ENCODE measurements at places on chromosomes 6 and 20.

DNA sequence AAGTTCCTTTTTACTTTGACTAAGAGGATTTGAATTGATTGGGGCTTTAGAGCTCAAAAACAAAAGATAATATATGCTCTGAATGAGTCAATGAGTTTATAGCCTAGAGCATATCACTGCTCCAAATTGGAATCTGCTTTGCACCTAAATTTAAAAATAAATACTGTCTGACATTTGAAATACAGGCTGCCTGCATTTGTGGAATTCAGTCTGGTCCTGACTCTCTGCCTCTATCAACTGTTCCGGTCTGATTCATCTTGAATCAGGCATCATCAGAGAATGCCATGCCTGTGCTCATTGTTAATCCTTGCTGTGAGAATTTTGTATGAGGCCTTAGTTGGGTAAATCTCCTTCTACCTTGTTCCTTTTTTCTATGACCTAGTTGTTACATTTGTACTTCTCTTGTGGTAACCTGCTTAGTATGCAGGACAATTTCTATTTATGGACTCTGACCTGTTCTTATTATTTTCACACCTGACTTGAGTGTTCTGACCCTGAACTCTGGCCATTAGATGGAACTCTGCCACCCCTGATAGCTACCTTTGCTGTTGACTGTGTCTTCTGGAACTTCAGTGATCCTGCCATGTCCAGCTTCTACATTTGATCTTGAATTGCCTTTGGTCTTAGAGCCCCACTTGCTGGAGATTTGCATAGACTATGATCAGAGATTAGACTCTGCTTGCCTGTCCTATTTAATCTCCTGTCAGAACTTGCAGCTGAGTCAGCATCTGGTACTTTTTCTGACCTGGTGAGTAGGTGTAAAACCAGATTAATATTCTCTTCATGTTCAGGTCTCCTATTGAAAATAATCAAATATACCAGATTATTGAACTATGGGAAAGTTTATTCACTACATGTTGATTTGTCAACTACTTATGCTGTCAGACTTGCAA lies 442.7 kb upstream of the HS3ST5 start:
- no peak for DNase-seq

DNA sequence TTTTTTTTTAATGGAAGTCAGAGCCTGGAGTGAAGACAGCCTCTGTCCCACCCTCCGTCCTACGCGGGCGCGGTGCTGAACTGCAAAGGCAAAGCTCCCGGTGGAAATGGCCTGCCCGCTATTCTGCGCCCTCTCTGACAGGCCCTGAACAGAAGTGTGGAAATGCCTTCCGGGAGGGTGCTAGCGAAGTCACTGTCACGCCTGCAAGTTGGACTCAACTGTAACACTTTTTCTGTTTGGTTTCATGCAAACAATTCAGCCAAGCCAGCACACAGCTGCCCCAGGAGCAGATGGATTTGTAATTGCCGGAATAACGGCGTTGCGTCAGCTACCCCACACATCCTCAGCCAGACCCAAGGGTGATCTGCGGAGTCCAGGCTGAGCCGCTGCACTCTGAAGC lies 107.6 kb downstream of the PSMB1 start:
- DNase-seq, result no peak

DNA sequence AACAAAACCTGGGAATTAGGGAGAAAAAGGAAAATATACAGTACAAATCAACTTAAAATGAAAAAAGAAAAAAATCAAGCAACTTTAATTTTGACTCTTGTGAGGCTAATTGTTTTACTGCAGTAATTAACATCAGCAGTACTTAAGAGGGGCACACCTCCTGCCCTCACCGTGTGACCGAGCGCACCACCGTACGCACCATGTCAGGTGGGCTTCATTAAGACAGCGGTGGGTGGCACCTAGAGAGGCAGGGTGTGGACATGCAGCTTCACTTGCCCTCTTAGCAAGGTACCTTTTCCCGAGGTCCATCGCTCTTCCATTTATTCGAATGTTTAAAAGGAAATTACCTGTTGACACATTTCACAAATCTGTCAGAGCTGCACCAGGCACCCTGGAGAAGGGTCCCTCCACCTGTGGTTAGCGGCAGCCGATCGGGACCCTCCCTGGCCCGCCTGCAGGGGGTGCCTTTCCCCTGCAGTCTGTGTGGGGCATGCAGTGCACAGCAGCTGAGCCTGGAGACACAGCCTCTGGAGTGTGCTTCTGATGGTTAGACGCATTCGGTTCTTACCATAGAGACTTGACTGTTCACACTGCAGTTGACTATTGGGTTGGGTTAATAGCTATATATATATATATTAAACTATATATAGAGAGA lies 184.1 kb downstream of the TMEM242 start:
- no peak for DNase-seq

- no peak for DNase-seq
These were observed 109.3 kb downstream of the WDR27 start for GRCh38 chr6:169592558-169592957.

DNA sequence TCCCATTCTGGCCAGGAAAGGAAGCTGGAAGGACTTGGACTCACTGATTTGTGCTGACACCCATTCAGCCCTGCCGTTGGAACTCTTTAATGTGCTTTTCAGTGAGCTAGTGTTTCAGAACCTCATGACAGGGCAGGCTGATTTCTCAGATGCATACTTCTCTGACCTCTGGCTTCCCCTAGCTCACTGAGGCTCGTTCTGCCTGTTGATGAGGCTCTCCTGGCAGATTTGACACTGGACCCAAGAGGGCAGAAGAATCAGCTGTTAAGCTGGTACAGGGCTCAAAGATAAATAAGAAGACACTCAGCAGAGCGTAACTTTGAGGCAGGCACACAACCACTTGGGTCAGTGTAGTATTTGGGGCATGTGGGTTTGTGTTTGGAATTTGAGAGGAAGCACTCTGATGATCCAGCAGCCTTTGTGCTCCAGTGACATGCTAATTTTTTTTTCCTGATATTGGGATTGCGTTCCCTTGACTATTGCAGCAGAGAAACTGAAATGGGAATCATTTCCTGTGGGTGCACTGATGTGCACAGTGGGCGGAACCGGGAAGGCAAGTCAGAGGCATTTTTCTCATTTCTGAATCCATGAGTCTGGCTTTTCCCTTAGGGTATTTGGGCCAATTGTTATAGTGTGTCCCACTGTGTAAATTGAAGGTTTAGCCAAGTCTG lies 80.2 kb downstream of the CARMIL1 start:
- DNase-seq, result no peak

GRCh38 chr6:98525860-98526259 lies 308.5 kb upstream of the POU3F2 start:
- DNase-seq, result no peak

DNA sequence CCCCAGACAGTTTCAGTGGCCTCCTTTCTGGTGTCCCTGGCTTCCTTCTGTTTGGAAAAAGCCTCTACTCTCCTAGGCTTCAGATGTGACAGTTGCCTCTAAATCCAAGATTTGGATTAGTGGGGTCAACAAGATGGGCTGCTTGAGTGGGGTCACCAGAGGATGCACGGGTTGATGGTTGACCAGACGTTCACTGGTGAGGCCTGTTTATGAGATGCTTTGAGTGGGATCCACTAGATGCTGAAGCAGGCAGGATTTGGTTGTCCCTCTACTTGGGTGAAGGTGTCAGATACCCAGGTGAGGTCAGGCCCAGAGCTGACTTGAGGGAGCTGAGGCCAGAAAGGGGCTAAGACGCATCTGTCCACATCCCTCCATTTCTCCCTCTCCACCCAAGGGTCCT lies 8.1 kb upstream of the DLGAP4 start:
- DNase-seq, result no peak

DNA sequence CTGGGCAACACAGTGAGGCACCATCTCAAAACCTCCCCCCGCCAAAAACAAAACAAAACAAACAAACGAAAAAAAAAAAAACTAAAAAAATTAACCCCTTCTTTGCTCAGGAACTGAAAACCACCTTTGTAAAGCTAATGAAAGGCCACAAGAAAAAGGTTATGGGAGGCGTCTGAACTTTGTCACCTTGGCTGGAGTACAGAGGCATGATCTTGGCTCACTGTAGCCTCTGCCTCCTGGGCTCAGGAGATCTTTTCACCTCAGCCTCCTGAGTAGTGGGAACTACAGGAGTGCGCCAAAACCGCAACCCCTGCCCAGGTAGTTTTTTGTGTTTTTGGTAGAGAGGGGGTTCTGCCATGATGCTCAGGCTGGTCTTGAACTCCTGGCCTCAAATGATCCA lies 337.9 kb downstream of the TBC1D32 start:
- DNase-seq, result no peak

DNA sequence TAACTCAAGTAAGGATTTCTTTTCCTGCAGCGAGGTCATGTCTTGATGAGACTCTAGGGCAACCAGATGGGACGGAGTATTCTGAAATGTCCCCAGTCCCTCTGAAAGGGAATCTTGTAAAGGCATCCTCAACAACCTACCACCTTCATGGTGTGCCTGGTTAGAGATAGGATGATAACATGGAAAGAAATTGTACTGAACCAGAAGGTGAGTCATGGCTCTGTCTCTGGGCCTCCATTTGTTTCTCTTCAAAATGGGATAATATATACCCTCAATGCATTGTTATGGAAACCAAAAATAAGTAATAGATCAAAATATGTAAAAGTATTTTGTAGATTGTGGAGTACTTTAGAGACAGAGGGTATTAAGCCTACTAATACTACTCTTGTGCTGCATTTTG lies 219.1 kb downstream of the ARID1B start:
- no peak for DNase-seq

GRCh38 chr20:62362991-62363919 lies 3.9 kb downstream of the LAMA5 start:
- no peak for DNase-seq

- no peak for DNase-seq
These were observed 6.0 kb downstream of the HLA-C start for GRCh38 chr6:31265926-31266325.

DNA sequence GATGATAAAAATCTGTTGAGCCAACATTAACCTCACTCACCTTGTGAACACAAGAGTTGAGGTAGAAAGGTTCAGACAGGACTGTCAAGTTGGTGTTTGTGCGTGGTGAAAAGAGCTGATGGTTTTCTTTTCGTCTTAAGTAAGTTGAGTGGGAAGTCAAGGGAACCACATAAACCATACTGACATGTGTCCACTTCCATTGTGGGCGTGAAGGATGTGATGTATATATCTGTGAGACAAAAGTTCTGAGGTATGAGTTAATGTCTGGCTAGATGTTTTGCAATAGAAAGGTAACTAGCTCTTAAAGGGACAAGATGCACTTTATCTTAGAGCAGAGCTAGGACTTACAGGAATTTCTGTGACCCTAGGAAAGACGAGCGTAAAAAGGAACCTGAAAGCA lies 1272.1 kb upstream of the ADGRB3 start:
- no peak for DNase-seq

- DNase-seq, result no peak
These were observed 568.6 kb downstream of the MMUT start for GRCh38 chr6:48894469-48894868.

DNA sequence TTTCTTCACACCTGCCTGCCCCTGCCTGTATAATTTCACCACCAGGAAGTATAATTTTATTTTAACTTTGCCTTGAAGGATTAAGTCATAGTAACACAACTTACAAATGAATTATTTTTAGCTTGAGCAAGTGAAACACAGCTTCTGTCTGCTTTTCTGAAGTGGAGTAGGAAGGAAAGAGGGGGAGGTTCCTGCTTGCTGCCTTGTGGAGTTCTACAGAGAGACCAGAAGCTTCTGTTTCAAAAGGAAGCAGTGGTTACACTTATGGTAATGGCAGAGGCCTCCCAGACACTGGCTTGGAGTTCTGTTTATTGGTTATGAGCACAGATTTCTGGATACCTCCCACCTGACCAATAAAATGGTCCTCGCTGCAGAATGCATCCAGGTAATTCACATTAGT lies 159.6 kb downstream of the TMEM200A start:
- no peak for DNase-seq

GRCh38 chr20:53865901-53866793 lies 204.2 kb downstream of the BCAS1 start:
- no peak for DNase-seq

GRCh38 chr6:12482386-12483375 lies 192.5 kb downstream of the EDN1 start:
- no peak for DNase-seq

DNA sequence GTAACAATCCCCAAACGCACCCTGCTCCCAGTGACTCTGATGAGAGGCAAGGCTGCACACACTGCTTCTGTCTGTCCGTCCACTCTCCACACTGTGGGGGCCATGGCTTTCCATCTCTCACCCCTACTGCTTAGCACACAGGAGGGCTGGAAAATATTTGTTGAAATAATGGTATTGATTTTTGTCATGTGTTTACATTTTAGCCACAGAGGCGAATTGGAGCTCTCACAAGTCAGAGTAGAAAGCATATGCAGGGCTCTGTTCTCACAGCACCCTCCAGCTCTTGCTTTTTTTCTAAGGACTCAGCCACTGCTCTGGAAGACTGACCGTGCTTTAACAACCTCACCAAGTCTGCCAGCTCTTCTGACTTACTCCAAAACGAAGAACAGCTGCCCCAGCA lies 273.8 kb downstream of the GMDS start:
- no peak for DNase-seq

DNA sequence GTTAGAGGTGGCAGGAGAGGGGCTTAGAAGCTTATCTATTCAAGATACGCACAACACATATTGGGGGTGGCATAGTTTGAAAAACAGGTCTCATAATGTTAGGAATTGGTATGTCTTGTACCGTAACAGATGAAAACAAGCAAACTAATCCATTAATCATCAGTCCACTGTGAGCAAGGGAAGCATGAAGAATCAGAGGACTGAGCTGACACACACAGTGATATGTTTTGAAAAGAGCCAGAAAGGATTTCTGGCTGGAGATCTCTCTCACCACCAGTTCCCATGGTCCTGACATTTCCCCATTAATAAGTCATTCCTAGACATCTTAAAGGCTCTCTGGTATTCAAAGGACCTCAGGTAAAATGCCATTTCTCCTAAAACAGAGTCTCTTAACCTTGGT lies 158.8 kb upstream of the PHACTR1 start:
- DNase-seq, result no peak

DNA sequence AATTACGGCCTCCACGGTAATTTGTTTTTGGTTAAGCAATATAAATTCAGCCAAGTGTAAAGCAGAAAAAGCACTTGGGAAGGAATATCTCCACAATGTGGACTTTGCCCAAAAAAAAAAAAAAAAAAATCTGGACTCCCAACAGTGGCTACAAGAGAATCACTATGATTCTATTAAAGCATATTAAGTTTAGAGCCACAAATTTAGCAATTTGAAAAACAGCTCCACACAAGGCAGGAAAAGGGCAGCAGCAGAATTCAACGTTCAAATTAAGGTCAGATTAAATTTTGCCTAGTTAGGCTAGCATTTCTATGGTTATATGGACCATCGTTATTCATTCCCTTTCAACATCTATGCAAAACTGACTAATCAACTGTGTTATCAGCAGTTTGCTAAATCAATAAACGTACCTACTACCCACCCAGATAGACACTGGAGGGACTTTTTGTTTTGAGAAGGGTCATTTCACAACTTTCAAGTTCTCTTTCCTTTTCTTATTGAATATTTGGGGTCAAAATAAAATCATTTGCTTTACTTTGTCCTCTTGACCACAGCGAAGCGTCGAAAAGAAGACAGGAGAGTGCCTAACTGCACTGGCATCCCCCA lies 1.0 kb downstream of the MCM9 start:
- no peak for DNase-seq

Data from CD8-positive, alpha-beta T cell (primary cell).